Stimulated activated CD8-positive, alpha-beta memory T cell treated with anti-CD3 and anti-CD28 coated beads, Interleukin-15, amount 100 ng/mL, for 24 hours (primary cell): ENCODE measurements at places on chromosomes 6 and 20.

DNA sequence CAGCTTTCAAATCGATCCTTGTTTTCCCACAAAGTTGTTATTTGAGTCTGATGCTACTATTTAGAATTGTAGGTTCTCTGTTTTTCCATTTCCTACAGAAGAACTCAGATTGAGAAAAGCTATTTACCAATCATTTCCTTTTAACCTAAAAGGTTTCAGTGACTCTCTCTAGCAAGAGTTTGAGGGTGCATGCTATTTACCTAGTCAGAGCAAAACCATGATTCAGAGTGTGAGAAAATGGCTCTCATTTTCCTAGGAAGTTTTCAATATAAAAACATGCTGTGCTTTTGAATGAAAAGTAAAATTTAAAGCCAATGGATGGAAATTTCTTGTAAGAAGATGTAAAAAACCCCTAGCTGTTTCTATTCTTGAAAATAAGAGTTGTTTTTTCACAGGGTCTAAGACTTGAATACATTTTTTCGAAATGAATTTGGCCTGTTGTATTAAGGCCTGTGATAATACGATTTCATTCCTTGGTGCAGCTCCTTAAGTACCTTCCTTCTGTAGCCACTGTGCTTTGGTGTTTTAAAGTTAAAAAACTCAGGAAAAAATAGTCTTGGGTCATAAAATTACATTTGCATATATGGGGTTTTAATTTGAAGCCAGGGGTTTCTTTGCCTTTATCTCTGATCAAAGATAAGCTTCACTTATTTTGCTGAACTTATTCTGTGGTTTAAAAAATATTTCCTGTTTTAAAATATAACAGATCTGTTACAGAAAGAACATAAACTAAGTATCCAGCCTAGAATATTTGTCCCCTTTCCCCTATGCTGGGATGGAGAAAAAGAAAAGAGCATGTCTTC, 18.0 kb upstream of the RSPH3 start:
- no peak for DNase-seq

DNA sequence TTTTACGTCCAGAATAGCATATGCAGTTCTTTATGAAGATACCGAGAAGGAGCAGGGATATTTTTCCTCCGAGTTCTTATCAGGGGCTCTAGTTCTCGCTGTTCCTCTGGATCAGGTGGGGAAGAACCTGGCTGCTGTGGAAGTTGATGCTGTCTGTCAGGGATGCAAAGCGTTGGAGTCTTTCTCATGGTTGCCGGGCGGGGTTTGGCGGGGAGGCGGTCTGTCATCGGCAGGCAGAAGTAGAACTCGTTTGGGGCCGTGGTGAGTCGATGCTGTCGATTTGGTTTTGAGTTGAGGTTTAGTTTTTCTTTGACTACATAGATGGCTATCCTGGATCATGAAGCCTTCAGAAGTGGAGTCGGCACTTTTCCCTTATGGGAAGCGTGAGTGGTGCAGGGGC, 691.2 kb downstream of the QKI start:
- DNase-seq = no peak

- DNase-seq = peak; percentile 18
Observed at GRCh38 chr6:27472182-27472616, 706 bp downstream of the ZNF184 start.

DNA sequence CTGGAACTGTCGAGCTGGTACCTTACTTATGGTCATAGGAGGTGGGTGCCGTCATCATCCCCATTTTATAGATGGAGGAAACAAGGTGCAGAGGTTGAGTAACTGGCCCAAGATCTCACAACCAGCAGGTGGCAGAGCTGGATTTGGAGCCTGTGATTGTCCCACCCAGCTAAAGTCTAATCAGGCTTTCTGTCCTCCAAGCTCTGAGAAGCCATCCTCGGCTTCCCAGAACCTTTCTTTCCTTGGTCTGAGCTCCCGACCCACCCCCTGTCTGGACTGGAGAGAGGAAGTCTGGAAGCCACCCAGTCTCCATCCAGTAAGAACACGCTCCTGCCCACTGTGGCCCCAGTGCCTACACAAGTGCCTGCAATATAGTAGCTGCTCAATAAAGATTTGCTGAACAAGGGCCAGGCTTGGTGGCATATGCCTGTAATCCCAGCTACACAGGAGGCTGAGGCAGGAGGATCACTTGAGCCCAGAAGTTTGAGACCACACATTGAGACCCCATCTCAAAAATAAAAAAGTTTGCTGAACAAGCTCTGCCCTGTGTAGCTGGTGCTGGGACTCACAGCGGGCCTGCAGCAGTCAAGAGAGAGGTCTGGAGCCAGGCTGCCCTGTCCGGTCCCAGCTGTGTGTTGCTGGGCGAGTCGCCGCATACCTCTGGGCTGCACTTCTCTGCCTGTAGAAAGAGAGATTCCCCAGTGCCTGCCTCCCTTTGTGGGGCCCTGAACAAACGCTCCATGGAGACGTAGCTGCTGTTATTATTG, 32.5 kb upstream of the DLGAP4 start:
- DNase-seq = no peak

DNA sequence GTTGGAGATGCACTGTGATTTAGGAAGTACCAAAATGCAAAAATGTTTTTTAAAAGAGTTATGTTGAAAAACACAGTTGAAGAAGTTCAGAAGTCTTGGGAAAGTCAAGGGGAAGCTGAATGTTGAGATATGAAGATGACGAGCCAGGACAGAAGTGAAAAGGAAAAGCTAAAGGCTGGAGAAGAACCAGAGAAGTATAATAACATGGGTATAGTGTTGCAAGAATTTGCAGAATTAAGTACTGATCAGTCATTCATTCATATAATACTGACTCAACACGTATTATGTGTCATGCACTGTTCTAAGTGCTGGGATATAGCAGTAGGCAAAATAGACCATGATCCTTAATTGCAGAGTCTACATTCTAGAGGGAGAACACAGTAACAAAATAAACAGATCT, 432.8 kb downstream of the CDC5L start:
- DNase-seq = no peak

GRCh38 chr6:19415605-19416326, 421.4 kb upstream of the ID4 start:
- DNase-seq = no peak

DNA sequence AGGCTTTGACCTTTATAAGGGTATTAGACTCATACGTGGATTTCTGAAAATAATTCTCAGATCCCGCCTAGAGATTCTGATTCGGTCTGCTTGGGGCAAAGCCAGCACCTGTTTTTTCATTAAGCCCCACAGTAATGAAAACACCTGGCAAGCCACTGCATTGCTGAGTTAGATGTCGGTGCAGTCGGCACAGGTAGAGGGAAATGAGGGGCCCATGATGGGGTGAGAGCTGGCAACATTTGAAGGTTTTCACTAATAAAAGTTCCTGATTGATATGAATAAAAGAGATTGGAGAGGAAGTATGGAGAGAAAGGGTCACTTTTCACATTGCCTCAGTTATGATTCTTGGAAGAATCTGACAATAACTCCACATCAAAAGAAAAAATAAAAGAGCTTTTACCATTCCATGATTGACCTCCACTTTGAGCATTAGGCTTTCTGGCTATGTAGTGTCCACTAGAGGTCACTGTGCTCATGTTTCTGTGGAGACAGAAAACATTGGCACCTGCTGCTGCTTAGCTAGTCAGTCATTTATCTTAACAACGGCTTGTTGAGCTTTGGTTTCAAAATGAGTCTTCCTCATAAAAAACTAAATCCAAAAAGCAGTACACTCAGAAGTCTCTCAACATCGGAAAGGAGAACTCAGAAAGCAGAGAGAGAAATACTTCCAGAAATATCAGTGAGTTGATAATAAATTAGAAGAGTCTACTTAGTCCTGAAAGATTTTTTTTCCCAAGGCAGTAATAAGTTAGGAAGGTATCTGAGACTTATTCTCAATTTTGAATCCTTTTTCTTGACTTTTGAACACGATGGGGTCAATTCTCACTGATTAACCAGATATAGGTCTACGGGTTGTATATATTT, 53.3 kb upstream of the KLHL31 start:
- no peak for DNase-seq

GRCh38 chr20:51156041-51156982, 133.4 kb upstream of the KCNG1 start:
- DNase-seq = no peak

GRCh38 chr6:14100966-14101365, 16.6 kb upstream of the CD83 start:
- no peak for DNase-seq
